ENCODE measurements at places on chromosomes 3 and 15.

GRCh38 chr15:69838994-69839393 is 258.7 kb downstream of the TLE3 start:
- DNase-seq, result no peak

DNA sequence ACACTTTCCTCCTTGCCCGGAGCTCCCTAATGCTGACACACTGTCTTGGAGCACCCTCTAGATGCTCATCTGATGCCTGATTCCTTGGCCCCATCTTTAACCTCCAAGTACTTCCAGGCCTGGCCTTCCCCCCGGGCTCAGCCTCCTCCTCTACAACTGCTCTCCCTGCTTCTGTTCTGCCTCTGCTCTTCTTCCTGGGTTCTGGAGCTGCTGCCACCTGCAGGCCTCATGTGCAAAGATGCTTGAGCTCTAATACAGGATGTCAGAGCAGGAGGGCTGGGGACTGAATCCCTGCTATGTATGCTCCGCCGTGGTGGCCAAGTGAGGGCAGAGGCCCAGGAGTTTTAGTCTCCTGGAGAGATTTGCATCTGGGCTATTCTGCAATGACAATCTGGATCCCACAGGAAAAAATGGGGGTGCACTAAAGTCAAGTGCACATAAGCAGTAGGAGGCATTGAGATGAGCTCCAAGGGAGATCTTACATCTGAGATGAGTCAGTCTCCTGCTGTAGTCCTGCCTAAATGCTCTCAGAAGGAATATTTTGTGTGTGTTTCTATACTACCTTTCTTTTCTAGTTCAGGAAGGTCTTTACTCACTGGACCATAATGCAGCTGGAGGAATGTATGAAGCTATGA is 296.3 kb downstream of the UACA start:
- no peak for DNase-seq

- no peak for DNase-seq
Measured at GRCh38 chr3:81500039-81500438, 261.4 kb downstream of the GBE1 start.

DNA sequence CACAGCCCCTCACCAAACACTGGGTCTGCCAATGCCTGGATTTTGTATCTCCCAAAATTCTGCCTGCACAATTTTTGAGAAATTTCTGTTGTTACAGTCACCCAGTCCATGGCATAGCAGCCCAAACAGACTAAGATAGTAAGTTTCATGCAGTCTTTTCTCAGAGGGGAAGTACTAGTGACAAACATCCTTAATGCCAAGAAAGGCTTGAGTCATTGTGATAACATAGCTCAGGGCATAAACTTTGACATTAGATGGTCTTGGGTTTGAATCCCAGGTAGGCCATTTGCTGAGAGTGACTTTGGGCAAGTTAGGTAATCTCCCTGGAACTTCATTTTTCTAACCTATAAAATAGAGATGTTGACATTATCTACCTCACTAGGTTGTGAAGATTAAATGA is 36.1 kb upstream of the PFN2 start:
- DNase-seq, result no peak

Data from stimulated activated CD4-positive, alpha-beta T cell treated with anti-CD3 and anti-CD28 coated beads, Interleukin-1b, Interleukin-23, amount 100 ng/mL, for 24 hours (primary cell).